Central memory CD4-positive, alpha-beta T cell (primary cell): ENCODE measurements at places on chromosomes 6 and 20.

DNA sequence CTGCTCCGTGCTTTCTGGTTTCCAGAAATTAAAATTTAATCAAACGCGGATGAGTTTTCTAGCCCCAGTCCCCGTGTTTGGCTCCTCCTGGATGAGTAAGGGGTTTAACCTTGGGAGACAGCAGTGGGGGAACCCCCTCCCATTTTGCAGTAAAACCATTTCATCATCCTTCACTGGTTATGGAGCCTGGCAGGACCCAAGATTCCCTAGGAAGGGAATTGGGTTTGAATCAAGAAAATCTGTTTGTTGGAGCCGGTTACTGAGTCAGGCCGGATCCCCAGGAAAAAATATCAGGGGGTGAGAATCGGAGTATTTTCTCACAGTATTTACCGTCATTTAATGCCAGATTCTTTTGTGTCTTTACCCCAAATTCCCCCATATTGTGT is 754 bp downstream of the YWHAB start:
- DNase-seq = no peak

- DNase-seq = no peak
Observed at GRCh38 chr6:33132081-33132524, 56.3 kb downstream of the HLA-DPB1 start.

- DNase-seq = no peak
Observed at GRCh38 chr6:105097288-105097687, 82.5 kb downstream of the POPDC3 start.

- DNase-seq = no peak
Observed at GRCh38 chr6:44700422-44700821, 312.9 kb downstream of the CDC5L start.

DNA sequence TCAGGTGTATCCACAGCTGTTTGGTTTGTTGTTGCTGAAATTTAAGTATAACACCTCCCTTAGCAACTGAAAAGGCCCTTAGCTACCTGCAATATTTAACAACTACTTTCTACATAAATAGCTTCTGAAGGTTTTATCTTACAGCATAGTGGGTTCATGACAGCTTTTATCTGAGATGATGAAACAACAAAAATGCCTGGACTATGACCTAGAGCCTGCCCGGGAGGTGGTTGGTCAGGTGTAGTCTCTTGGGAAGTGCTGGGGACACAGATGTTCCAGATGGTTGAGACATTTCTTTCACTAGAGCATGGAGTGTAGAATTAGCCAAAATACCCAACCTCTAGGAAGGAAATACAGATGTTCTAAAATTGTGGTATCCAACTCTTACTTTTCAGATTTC is 705.4 kb downstream of the MAFB start:
- no peak for DNase-seq

DNA sequence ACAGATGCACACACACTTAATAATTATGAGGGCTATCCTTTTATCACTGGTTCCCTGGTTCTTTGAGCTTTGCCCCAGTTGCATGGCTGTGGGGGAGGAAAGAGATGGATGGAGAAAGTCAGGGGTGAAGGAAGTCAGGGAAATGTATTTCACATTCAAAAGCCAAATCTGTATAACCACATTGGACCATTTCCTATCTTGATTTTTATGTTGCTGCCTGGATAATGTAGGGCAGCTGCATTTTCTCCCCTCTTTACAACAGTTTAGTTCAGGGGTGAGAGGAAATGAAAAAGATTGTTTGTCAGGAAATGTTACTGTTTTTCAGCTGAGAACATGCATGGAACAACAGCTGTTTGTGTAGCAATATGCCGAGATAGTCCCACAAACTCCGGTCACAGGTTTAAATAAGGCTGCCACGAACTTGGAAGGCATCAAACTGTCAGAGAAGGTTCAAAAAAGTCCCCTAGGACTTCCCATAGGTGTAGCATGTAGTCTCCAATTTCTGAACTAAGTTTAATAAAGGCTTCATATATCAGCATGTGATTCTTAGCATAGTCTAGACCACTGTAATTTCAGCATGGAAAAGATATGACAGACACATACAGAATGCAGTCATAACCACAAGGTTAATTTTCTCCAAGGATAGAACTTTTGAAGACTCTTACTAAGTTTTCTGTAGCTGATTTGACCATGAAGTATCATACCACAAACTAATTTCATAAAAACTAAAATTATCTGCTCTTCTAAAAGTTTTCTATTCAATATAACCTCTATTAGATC is 82.1 kb upstream of the COL21A1 start:
- no peak for DNase-seq

GRCh38 chr20:3612795-3613572 is 50.2 kb downstream of the GFRA4 start:
- DNase-seq = no peak

DNA sequence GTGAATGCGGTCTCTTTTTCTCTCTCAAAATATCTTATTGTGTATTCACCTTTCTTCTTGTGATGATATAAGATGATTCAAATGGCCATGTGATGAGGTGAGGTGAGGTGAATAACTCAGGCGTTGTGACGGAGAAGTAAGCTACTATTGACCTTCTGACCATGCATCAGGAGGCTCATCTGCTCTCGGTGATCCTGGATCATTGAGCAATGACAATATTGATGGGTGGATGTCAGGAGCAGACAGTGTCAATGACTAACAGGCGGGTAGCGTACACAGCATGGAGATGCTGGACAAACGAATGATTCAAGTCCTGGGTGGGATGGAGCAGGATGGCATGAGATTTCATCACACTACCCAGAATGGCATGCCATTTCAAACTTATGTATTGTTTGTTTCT is 119.6 kb downstream of the PXDC1 start:
- no peak for DNase-seq

DNA sequence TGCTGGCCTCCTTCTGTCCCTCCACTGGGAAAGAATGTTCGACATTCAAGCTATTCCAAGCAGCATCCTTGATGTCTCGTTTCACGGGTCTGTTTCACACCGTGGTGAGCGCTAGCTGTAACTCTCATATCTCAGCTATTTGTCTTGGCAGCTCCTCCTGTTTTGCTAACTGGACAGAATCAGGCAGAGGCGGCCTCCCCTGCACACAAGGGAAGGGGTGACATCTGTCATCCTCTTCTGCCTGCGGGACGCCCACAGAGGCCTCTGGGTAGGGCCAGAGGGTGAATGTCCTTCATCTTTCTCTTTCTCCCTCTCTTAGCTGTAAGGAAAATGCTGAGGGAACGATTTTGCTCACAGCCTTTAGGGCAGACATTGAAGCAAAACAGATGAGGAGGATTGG is 232.8 kb upstream of the GMDS start:
- no peak for DNase-seq

GRCh38 chr6:163536770-163537169 is 122.3 kb downstream of the QKI start:
- no peak for DNase-seq
